ENCODE measurements at places on chromosomes 4 and X. TPM values are rescaled to one million over a fixed set of nuclear protein-coding genes. Genes with fewer than 3 reads are reported as not detected.

Gene SOWAHD
- not detected for total RNA-seq

Gene CPLX1
- total RNA-seq: not detected

Gene PPP2R2C
- total RNA-seq: not detected

Gene BMP3
- total RNA-seq: not detected

Gene IL2RG
- total RNA-seq: not detected

Gene ARX
- not detected for total RNA-seq

Gene BMP15
- total RNA-seq: not detected

Gene SOWAHB
- not detected for total RNA-seq

Gene ERAS
- not detected for total RNA-seq

Gene CACNA1F
- total RNA-seq: not detected

Gene KIF4A
- total RNA-seq: 2.7 TPM

Gene CXorf65
- not detected for total RNA-seq

Gene BMX
- 0.90 TPM for total RNA-seq

Gene USP46
- 12.7 TPM for total RNA-seq

Gene RS1
- total RNA-seq: not detected

Gene ADGRG4
- not detected for total RNA-seq

Gene SYTL5
- total RNA-seq: 0.08 TPM

Gene IQCM
- total RNA-seq: 0.27 TPM

Gene HMGB2
- 113 TPM for total RNA-seq

Gene FAM9C
- not detected for total RNA-seq

Gene ABLIM2
- not detected for total RNA-seq

Gene MAOB
- total RNA-seq: not detected

Gene LGI2
- total RNA-seq: 0.54 TPM

Gene GLA
- 19.6 TPM for total RNA-seq

Gene SRPK3
- not detected for total RNA-seq

Gene GPR82
- not detected for total RNA-seq

Gene SPATA4
- not detected for total RNA-seq

Gene PPP4R3C
- total RNA-seq: not detected

Gene PABPC1L2A
- total RNA-seq: not detected

Gene SSX2
- not detected for total RNA-seq

Gene FBXW7
- 77.0 TPM for total RNA-seq

Gene SLC10A4
- not detected for total RNA-seq

Gene NIPAL1
- 0.90 TPM for total RNA-seq

Gene MUC7
- total RNA-seq: not detected

Gene MFAP3L
- 0.82 TPM for total RNA-seq

Gene SSX1
- total RNA-seq: not detected

Gene FAM241A
- total RNA-seq: 0.90 TPM

Gene SULT1B1
- 1.3 TPM for total RNA-seq

All from fibroblast of the aortic adventitia (primary cell).